ENCODE measurements at places on chromosomes 13 and 19.

- DNase-seq, result no peak
Measured at GRCh38 chr13:35526577-35526976, 50.1 kb upstream of the MAB21L1 start.

GRCh38 chr13:74675182-74675581 is 541.0 kb upstream of the KLF12 start:
- no peak for DNase-seq

- DNase-seq, result no peak
Measured at GRCh38 chr19:49348305-49349189, 13.3 kb downstream of the CD37 start.

GRCh38 chr13:97570442-97570841 is 136.5 kb downstream of the RAP2A start:
- no peak for DNase-seq

DNA sequence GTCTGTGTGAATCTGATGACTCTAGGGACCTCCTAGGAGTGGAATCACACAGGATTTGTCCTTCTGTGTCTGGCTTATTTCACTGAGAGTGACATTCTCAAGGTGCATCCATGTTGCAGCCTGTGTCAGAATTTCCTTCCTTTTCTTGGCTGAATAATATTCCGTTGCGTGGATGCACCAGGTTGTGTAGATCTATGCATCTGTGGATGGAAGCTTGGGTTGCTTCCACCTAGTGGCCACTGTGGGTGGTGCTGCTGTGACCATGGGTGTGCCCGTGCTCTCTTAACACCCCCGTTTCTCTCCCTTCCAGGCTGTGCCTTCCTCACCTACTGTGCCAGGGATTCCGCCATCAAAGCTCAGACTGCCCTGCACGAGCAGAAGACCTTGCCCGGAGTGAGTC is 26.2 kb downstream of the CELF5 start:
- no peak for DNase-seq

DNA sequence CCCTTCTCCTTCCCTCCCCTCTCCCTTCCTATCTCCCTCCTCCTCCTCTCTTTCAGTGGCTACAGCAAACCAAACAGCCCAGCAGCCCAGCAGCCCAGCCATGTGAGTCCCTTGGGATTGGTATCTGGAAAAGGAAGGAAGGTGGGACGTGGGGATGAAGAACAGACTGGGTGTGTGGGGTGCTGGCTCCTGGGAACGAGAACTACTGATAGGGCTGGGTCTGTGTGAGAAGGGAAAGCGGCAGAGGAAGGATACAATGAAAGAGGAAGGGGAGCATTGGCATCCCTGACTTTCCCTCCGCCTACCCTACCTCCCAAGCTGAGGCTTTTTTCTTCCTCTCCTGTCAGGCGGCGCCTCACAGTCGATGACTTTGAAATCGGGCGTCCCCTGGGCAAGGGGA is 863 bp downstream of the AURKC start:
- no peak for DNase-seq

- DNase-seq, result no peak
Measured at GRCh38 chr19:2691951-2692350, 10.5 kb downstream of the GNG7 start.

GRCh38 chr13:111929036-111929616 is 137.8 kb upstream of the SOX1 start:
- DNase-seq, result no peak

- DNase-seq, result no peak
Measured at GRCh38 chr19:547117-547516, 3.3 kb downstream of the GZMM start.

GRCh38 chr13:50526661-50527071 is 316.8 kb downstream of the DLEU7 start:
- DNase-seq, result no peak

- peak; percentile 45 for DNase-seq
Measured at GRCh38 chr19:39438270-39438934, 2.7 kb upstream of the RPS16 start.

GRCh38 chr19:38869160-38869835 is 8.8 kb downstream of the RINL start:
- DNase-seq, result no peak

DNA sequence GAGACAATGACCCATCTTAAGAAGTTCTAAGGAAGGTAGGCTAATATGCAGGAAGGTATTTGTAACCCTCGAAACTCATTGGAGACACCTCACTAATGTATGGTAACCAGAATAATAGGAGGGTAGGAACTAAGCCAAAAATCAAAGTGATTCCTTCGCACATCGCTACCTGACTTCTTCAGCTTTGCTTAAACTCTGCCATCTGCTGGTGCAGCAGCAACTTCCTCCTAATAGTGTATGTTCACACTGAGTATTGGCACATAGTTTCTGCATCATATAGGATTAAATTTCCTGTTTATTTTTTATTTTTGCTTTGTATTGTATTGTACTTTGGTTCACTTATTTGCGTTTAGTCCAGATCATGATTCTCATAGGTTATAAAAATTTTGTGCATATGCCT is 676.2 kb downstream of the GPC5 start:
- DNase-seq, result peak; percentile 13

DNA sequence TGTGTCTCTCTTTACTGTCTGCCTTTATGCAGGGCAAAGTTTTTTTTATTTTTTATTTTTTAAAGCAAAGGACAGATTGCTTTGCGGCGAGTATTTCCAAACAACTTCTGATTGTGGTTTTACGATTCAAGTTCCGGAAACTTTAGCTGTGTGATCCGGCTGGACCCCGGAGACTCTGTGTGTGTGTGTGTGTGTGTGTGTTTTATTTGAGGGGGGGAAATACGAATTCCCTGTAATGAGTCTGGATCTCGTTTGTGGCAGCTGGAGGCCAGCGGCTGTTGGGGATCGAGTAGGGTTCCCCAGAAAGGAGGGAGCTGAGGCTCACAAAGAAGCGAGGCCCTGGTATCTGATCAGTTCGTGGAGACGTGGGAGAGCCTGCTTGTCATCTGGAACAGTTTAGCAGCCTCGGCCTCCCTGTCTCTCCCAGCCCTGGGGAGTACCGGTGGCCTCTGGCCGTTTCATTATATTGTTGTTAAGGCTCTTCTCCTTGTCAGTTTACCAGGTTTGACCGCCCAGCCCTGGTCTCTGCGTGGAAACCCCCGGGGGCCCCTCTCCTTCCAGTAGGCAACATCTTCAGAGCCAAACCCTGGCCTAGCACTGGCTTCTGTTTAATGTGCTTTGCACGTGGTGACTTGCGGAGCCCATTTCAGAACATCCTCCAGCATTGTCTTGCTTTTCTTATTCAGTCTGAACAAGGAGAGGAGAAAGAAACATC is 1.3 kb downstream of the FARP1 start:
- DNase-seq, result peak; percentile 52

DNA sequence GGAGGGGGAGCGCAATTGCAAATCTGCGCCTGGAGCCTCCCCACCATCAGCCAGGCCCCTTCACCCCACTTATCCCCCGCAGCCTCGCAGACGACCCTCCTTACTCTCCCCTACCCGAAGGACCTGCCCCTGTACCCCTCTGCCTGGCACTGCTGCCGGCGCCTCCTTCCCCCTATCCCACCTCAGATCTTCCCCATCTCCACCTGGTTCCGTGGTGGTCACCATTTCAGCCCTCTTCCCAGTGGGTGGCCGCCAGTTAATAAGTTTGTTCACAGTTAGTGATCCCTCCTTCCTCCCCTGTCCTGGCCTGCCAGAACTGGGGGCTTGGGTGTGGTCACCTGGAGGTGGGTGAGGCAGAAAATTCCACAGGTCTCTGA is 397 bp downstream of the SLC44A2 start:
- no peak for DNase-seq

GRCh38 chr19:3020321-3020960 is 8.6 kb downstream of the TLE2 start:
- no peak for DNase-seq

- no peak for DNase-seq
Measured at GRCh38 chr19:40370997-40371801, 18.8 kb downstream of the HIPK4 start.

- no peak for DNase-seq
Measured at GRCh38 chr13:68417801-68418200, 1187.7 kb upstream of the PCDH9 start.

GRCh38 chr13:33931397-33932311 is 113.7 kb downstream of the RFC3 start:
- peak; percentile 20 for DNase-seq

DNA sequence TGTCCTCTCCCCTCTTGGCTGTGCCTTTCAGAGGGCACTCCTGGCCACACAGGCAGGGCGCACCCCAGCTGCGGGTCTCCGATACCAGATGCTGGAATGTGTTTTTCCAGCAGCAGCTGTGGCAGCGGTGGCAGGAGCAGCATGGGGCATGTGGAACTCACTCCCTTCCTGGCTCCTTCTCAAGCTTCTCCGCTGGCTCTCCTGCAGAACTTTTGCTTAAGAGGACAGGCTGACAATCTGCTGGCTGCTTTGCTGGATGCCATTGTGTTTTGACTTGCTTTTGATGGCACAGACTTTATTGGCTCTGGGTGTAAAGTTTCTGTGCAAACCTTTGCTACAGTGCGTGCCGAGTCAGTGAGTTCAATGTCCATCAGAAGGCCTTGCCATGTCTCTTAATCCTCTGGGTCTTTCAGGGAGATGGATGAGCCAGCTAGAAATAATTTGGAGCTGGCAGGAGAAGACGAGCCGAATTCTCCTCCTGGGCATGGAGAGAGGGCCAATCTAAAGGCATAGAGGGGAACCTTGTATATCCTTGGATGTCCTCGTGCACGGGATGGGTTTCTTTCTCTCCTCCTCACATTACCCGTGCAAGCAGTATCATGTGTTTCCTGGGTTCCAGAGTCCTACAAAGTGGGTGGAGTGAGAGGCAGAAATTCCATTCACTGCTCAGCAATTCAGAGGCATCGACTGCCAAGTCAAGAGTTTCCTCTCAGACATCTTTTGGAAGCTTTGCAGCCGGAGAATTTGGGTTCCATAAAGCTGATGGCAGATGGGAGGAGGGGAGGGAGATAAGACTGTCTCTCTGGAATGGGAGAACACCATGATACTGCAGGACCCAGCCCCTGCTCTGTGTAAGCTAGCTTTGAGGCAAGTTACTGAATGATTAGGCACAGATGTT is 231.2 kb downstream of the FGF9 start:
- DNase-seq, result no peak

GRCh38 chr13:23651887-23652286 is 81.7 kb downstream of the TNFRSF19 start:
- DNase-seq, result no peak

DNA sequence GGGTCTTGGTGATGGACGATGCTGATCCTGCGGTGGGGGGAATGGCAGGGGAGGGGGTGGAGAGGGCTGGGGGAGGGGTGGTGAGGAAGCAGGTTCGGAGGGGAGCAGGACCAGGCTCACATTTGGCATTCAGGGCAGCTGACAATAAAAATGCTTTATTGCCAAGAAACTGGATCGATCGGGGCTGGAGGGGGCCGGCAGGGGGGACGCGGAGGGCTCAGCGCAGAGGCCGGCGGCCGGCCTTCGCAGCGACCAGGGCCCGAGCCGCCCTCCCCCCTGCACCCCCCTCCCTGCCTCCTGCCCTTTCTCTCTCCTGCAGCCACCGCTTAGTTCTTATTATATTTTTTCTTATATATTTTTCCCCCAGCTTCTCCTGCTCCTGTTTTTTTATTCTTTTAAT is 18.1 kb upstream of the POU2F2 start:
- no peak for DNase-seq

DNA sequence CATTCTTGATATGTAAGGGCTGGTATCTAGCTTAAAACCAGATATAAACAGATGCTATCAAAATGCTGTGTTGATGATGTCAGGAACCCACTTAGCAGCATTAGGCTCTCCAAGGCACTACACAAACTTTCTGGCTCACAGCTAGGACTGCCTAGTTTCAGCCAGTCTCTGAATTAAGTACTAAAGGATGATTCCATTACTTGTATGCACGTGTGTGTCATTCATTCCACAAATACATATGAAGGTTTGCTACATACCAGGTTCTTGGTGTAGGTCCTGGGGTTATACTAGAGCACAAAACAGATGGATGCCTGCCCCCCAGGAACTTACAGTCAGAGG is 151.5 kb downstream of the RGCC start:
- no peak for DNase-seq

DNA sequence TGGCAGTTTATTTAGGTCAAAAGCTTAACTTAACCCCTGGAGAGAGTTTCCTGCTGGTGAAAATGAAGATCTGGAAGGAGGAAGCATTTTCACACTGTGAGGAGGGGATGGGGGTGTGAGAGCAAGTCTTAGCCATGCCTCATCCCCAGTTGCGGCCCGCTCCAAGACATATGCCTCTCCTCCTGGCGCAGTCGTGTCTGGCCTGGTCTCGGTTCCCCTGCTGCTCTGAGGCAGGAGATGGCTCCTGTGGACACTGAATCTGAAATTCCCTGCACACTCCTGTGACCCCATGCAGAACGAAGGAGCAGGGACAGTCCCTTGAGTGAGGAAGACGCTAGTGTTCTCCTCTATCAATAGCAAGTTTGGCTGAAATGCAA is 360 bp upstream of the ZNF69 start:
- DNase-seq, result no peak
